ENCODE measurements at places on chromosomes 16 and 17.

GRCh38 chr16:90016339-90016950 is 2.8 kb downstream of the DBNDD1 start:
- DNase-seq, result no peak

- DNase-seq, result peak; percentile 46
Measured at GRCh38 chr16:8962393-8963009, 1.2 kb downstream of the USP7 start.

- no peak for DNase-seq
Measured at GRCh38 chr17:8913091-8913490, 45.6 kb upstream of the PIK3R6 start.

- DNase-seq, result no peak
Measured at GRCh38 chr16:30530163-30531037, 4.0 kb upstream of the ZNF768 start.

GRCh38 chr17:16446338-16446983 is 31.1 kb downstream of the TRPV2 start:
- DNase-seq, result no peak

DNA sequence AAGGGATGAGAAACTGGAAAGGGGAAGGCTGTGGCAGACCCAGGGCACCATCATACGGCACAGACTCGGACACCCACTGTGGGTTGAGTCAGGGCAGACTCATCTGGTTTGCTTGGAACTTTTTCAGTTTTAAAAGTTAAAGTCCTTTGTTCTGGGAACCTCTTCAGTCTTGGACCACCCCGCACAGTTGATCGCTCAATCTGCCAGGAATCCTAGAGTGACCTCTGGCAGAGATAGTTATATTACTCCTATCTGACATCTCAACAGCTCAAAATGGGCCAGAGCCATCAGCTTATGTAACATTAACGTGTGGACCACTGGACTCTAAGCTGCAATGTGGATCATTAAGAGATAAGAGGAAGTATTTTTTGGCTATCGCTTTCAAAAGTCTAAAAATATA is 164.3 kb downstream of the ABCA8 start:
- DNase-seq, result no peak

DNA sequence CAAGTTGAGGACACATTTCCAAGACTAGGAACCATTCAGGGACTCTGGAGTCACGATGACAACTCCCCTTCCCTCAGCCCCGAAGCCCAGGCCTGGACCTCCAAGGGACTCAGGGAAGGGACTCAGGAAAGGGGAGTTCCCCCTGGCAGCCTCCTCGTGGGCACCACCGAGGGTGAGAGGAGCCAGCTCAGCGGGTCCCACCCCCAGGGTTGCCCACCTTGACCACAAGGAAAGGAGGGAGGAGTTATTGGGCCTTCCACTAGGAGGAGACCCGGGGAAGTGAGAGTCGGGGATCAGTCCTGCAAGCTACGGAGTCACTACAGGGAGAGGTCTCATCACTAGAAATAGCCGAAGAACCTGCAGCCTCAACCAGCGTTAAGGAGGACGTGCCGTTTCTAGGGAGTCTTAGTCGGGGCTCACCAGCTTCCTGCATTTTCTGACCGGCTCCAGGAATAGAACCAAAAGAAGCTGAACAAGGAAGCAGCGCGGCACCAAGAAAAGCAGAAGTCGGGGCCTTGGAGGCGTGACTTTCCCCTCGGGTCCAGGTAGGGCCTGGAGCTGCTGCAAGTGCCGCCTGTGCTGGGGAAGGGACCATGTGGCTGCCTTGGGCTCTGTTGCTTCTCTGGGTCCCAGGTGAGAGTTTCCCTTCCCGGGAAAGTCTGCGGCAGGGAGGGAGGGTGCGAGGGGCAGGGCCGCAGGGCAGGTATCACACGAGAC is at the start of gene CD300A:
TSS of gene CD300A (plus strand) at position 524 of the 717 bp plus-strand sequence. CDS start at position 594, 70 bp downstream.
- no peak for DNase-seq

GRCh38 chr16:75485230-75486013 is 9.8 kb downstream of the CHST6 start:
- DNase-seq, result no peak

DNA sequence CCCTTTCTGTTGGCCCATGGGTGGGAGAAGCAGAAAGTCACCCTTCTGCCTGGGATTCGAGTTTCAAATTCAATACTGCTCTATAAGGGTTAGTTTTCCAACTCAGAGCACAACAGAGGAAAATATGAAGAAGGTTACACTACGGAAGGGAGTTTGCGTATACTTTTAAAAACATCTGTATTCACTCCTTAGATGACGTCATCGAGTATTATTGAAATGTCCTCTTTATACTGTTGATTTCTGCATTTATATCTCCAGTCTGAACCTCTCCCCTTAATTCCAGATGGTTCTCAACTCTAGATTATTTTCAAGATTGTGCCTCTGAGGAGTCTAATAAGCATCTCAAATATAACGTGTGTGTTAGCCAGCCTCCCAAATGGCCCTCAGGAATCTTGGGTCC is 249.1 kb downstream of the MAP2K4 start:
- no peak for DNase-seq

DNA sequence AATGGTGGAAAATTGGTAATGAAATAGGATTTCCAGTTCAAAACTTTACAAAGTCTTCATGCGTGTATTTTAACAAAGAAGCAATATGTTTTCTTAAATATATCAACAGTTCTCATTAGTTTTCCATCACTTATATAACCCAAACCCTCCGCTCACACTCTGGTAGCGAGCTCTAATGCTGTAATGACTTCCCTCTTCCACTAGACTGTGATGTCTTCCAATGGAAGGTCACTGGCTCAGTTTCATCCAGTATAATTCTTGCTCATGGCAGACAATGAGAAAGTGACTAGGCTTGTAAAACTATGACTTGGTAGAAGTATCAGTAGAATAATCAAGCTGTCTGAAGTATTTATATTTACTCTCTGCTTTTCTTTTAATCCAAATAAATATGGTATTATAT is 32.8 kb downstream of the NETO2 start:
- DNase-seq, result no peak

- no peak for DNase-seq
Measured at GRCh38 chr17:30234296-30234695, 1.2 kb downstream of the SLC6A4 start.

DNA sequence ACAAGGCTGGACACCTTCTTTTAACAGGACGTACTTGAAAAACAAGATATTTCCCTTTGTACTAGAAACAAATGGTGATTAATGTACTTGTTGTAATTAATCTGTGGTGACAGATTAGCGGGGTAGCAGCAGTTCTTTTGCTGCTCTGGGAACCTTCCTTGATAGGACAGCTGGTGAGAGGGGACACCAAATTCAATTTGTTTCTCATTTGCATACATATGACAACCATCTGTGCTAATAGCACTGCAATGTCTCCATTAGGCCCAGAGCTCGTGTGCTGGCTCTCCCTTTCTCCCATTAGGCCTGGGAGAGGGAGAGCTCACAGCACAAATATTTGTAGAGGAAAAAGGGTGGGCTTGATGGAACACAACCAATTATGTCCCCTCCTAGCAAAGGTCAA is 221.0 kb upstream of the HS3ST3A1 start:
- DNase-seq, result no peak

GRCh38 chr17:20127360-20128035 is 118.3 kb downstream of the SPECC1 start:
- DNase-seq, result no peak

DNA sequence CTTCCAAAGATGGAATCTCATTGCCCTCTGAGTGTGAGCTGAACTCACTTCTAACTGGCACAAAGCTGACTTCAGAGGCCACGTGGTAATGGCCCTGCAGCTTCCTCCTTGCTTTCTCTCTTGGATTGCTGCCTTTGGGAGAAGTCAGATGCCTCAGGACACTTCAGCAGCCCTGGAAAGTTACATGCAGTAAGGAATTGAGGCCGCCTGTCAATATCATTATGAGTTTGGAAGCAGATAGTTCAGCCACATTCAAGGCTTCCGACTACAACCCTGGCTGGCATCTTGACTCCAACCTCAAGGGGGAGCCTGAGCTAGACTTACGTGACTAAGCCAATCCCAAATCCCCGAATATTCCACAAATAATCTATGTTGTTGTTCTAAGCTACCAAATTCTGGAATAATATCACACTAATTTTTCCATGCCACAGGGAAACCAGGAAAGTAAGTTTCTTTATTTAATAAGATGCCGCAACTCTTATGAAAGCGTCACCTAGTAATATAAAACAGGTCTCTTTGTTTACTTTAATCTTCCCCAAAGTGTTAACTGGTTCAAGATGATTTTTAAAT is 13.6 kb downstream of the CEP20 start:
- peak; percentile 68 for DNase-seq

- no peak for DNase-seq
Measured at GRCh38 chr16:65827231-65827630, 539.3 kb upstream of the CDH5 start.

DNA sequence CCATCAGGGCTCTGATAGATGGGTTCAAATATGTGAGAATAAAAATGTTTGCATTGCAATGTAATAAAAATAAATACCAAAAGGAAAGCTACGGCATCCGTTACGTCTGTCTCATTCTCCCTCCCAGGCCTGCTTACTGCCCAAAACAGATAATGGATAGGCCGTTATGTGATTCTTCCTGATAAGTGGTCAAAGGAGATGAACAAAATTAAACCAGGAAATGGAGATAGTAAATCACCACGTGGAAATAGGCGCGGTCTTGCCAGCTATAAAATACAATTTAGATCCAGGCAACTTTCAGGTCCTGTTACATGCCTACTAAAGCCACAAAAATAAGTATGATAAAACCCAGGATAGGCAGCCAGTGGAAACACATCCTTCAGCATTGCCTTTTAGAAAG is 49.5 kb upstream of the CCL1 start:
- no peak for DNase-seq

GRCh38 chr17:35891269-35891668 is 11.1 kb upstream of the CCL5 start:
- DNase-seq, result no peak

DNA sequence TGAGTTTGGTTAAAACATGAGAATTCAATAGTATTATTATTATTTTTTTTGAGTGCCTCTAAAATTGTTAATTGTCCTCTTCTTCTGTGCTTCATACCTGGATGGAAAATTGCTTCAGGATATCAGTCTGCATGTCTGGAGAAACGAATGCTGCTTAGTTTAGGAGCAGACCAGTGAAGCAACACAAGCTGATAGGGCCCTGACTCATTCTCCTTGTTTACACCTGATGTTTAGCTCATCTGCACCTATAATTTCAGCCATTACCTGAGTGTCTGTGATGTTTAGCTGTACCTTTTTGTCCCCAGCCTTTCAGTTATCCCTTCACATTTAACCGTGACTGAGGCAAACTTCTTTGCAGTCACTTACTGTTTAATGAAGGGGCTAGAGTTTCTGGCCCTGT is 14.8 kb downstream of the SNTB2 start:
- no peak for DNase-seq

Measured in left hindlimb (tissue), 1 donor.